ENCODE measurements at places on chromosomes 7 and 10. TPM values are rescaled to one million over a fixed set of nuclear protein-coding genes. Genes with fewer than 3 reads are reported as not detected.

The HECW1 gene
- total RNA-seq: not detected

DNA sequence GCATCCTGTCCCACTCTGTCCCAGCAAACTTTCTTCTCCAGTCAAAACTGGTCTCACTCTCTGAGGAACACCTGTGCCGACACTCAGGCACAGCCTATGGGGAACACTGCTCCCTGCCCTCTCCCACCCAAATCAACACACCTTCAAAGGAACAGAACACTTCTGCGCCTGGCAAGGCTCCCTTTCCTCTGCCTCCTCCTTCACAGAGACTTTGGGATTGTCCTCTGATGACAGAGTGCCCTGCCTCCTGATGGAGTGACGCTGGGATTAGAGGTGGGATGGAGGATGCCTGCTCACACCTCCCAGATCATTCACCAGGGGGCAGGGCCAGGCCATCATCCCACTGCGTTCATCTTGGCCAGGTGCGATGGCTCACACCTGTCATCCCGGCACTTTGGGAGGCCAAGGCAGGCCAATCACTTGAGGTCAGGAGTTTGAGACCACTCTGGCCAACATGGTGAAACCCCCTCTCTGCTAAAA is 26.5 kb downstream of the KLF6 start:
- DNase-seq: no peak

The TMEM243 gene
- total RNA-seq: 73.3 TPM

DNA sequence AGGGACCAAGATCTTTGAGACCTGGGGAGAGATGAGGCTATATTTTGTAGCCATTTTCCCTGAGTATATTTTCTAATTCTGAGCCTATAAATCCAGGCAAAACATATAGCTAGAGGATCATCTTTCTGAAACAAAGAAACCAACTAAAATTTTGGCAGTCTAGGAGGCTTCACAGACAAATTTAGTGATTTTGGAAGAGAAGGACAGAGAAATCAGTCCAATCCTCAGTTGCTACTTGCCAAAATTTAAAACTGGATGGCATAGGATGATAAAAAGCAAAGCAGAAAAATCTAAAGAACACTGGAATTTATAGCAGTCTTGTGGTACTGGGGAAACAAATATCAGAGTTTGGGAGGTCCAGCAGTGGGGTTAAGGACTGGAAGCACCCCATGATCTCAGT is 43.4 kb upstream of the POM121L12 start:
- DNase-seq: no peak

DNA sequence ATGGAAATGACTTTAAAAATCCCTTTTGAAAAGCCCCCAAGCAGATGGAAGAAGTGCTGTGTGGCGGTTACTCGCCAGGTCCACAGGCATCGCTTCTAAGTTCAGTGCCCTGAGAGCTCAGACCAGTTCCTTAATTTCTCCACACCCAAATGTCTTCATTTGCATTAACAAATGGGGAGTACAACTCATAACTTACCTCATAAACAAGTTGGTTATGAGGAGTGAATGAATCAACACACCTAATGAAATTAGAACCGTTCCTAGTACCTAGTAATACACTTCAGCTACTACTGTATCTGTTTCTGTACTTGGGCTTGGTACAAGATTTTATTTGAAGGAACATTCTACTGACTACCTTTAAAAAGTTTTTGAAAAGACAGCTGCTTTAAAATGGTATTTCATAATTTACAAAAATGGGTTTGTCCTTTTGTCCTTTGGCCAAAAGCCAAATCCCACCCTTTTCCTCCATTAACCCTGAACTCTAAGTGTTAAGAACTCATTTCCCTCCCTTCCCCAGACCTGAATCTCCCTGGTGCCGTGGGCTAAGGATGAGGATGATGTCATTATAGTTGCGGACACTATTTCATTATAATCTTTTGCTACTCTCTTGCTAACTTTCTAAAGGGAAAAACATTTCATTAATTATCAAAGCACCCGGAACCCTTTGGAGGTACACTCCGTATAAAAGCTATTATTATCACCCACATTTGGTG is 221.5 kb upstream of the CELF2 start:
- no peak for DNase-seq

The CDHR1 gene
- 1.7 TPM for total RNA-seq

DNA sequence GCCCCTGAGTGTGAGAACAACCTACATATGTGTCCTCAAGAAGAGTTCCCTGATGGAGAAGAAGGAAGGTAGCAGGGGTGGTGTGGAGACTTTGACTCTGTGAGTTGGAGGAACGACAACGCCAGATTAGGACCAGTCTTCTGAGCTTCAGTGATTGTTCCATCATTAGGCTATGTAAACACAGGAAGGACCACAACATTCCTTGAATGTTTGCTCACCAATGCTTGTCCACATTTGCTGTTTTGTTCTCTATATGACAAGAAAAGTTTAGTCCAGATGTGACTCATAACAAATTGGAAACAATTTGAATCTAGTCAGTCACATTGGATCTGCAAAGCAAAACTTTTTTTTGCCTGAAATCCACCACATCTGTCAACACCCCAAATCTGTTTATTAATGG is 62.7 kb downstream of the ENTPD1 start:
- no peak for DNase-seq

GRCh38 chr7:102098986-102099385 is 187.7 kb upstream of the SH2B2 start:
- no peak for DNase-seq

DNA sequence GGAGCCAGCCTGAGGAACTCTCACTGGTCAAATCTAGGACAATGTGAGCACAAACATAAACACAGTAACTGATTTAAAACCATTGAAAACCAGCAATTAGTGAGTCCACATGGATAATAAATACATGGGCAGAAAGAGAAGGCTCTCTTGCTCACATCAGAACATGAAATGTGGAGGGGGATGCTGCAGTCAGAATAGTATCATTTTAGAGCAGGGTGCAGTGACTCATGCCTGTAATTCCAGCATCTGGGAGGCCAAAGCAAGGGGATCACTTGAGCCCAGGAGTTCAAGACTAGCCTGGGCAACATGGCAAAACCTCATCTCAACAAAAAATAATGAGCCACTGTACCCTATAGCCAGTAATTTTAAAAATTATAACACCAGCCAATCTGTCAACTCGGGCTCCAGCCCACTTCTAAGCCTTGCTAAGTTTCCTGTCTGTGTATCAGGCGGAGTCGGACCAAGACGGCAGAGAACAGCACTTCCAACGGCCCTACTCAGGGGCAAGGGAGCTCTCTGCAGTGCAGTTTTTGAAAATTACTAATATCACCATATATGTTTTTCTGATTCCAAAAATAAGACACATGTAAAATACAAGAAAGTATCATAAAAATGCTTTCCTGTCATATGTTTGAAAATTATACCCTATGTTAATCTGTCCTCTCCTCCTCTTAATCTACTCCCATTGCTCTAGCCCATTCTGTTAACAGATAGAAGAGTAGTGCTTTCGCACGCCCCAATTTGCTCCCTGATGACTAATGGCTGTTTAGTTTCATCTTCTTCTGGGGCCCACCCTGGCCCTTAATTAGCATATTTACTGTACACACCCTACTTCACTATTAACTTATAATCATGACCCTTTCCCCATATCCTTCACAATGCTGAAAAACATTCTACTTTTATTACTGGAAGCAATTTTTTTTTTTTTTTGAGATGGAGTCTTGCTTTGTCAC is 17.1 kb downstream of the URGCP start:
- DNase-seq: no peak

The PPP1R17 gene
- not detected for total RNA-seq

The FAM237B gene
- total RNA-seq: not detected

The C10orf53 gene
- total RNA-seq: not detected

GRCh38 chr7:131097662-131098376 is 229.9 kb upstream of the MKLN1 start:
- no peak for DNase-seq

- DNase-seq: no peak
These were observed 186.6 kb downstream of the DNAJB6 start for GRCh38 chr7:157523371-157523765.

- DNase-seq: no peak
These were observed 19.3 kb downstream of the ZNF786 start for GRCh38 chr7:149071182-149071635.

DNA sequence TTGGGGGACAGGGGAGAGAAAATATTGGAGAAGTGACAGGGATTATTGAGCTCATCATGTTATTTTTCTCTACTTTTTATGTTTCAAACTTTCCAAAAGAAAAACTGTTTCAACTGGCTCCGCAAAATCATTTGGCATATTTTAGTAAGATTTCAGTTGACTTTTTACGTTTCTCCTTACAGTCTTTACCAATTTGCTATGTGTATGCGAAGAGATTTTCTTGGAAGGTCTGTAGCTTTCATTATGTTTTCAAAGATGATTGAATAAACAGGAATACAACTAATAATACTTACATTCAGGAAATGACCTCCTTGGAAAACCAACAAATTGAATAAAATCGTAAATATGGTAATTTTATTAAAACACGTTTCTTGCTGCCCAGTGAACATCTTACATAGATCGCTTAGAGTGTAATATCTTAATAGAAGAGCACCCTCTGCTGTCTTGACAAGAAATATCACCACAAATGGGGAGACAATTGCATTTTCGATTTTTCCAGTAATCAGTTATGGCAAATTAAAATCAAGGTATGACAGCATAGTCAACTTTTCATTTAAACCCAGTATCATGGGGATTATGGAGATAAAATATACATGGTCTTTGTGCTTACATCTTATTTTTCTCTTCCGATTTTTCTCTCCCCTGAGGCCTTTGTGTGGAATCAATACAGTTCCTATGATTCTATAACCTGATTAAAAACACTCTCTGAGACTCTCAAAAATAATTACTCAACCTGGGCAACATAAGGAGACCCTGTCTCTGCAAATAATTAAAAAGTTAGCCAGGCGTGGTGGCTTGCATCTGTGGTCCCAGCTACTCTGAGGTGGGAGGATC is 43.1 kb downstream of the MBL2 start:
- DNase-seq: no peak

GRCh38 chr10:25101461-25102146 is 73.2 kb upstream of the GPR158 start:
- DNase-seq: no peak

The TEX47 gene
- total RNA-seq: not detected

The PRLHR gene
- total RNA-seq: not detected

GRCh38 chr7:135209225-135209834 is 2.0 kb downstream of the WDR91 start:
- DNase-seq: no peak

The FEZF1 gene
- not detected for total RNA-seq

DNA sequence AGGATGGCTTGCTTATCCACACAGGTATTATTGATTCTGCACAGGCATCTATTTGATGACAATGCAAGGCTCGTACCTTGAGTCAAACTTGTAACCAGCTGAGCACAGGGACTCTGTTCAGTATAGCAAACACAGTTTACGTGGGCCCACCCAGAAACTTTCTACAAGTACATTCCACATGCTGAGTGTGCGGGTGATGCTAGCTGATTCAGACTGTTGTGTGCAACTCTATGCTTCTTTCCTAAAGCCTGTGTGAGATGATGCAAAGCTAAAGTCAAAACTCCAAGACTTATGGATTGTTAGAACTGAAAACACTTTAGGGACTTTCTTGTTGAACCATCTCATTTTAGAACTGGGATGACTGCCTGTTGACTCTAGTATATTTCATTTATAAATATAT is 21.5 kb upstream of the CALD1 start:
- no peak for DNase-seq

The CRYGN gene
- total RNA-seq: not detected

The PTF1A gene
- total RNA-seq: not detected

The PHYH gene
- 15.6 TPM for total RNA-seq

DNA sequence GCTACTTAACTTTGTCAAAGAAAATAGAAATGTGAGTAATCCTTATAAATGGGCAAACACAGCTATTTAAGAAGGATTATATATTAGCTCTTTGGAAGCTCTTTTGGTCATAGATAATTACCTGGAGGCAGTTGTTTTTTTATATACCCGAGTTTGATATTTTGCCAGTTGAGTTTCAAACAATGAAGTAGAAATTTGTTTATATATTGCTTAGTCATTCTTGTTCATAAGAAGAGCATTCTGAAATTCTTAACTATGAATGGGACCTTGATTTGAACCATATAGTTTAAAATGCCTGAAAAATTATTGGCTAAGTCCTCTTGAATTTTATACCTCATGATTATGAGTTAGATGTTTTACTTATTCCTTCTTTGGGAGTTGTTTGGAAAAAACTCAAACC is 36.4 kb downstream of the MINPP1 start:
- no peak for DNase-seq

The TMEM178B gene
- 1.1 TPM for total RNA-seq

- no peak for DNase-seq
These were observed 89.1 kb upstream of the IFRD1 start for GRCh38 chr7:112361154-112361553.

GRCh38 chr10:78299851-78300468 is 266.3 kb downstream of the RPS24 start:
- DNase-seq: no peak

DNA sequence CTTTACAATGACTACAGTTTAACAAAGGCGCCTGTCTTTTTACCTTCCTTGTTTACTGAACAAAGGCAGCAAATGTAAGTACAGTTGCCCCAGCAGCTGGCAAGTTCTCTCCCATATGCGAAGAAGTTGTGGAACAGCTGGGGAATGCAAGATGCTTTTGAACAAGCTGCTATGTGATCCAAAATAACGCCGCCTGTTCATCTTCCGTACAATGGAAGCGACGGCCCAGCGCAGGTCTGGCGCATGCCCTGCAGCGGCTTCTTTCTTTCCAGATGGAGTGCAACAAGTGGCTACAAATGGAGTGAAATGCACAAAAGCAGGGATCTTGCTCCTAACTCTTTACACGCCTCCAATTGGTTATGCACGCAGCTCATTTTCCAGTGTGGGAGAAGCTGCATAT is 97.0 kb upstream of the SVIL start:
- DNase-seq: no peak

The CFAP69 gene
- total RNA-seq: 0.53 TPM

The ANKRD2 gene
- total RNA-seq: not detected

GRCh38 chr10:72509206-72509799 is 116.6 kb downstream of the MICU1 start:
- DNase-seq: no peak

- DNase-seq: no peak
These were observed 183.5 kb downstream of the RNF133 start for GRCh38 chr7:122515404-122515803.

The MMD2 gene
- not detected for total RNA-seq

The ATP6V0A4 gene
- not detected for total RNA-seq

DNA sequence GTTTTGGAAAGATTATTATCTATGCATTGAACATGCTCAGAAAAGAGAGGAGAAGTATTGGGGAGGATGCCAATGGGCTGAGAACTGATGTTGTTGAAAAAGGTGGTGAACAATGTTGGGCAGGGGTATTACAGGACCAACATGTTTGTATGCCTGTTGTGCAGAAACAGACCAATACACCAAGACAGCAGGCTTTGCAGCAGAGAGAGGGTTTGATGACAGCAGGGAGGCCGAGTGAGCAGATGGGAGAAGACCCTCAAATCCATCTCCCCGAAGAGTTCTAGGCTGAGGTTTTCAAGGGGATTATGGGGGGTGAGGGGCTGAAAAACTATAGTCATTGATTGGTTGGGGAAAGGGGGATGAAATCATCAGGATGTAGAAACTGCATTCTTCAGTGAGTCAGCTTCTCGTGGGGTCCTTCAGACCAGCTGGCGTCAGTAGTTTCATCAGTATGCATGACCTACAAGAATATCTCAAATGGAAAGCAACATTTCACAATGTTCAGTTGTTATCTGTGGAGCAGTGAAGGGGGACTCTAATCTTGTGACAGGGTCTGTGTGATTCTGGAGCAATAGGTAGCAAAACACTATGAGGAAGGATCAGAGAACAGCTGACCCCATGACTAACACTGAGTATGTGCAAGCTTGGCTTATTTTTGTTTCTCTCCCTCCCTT is 167.8 kb downstream of the BAMBI start:
- DNase-seq: no peak

The PPP1R9A gene
- total RNA-seq: 0.02 TPM

The LOXL4 gene
- total RNA-seq: not detected
